M059J (cell line): ENCODE measurements at places on chromosomes 2 and 18.
A peak's percentile ranks its signal among the peaks of the same experiment; 100 is the strongest.

DNA sequence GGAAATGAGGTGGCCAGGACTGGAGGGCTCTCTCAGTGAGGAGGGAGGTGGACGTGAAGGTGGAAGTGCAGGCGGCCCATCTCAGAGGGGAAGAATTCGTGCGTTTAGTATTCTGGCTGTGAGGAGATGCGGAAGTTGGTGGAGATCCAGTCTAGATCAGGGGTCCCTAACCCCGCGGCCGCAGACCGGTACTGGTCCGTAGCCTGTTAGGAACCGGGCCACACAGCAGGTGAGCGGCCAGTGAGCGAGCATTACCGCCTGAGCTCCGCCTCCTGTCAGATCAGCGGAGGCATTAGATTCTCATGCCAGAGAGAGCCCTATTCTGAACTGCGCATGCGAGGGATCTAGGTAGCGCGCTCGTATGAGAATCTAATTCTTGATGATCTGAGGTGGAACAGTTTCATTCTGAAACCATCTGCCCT is 1.6 kb upstream of the FHOD3 start:
- peak; percentile 60 for DNase-seq

DNA sequence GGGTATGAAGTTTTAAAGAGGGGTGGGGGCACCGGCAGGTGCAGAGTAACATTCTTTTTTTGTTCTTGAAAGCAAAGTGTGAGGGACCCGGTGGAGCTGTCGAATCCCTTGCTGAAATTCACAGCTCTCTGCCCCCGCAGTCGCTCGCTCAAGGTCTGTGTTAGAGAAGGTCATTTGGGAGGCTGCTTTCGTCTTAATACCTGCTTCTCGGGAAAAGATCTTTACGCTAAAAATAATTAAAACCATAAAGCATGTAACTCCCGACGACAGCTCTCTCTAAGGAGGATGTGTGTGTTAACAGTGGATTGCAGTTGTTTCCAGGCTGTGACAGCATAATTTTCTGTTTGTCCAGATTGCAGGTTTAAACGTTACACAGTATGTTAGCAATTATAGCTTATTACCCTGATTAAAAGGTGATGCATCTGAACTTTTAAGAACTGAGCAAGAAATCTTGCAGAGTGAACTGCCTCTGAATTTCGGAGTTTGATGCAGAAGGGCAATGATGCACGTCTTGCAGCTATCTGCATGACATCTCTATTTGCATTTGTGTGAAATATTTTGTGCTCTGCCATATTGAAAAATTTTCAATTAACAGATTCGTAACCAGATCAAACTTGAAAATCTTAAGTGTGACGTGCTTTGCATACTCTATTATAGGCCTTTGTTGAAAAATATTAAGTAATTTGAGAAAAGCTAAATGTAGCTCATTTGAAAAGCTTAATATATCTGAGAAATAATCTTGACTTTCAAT is 954 bp downstream of the RAPGEF4 start:
- no peak for DNase-seq

DNA sequence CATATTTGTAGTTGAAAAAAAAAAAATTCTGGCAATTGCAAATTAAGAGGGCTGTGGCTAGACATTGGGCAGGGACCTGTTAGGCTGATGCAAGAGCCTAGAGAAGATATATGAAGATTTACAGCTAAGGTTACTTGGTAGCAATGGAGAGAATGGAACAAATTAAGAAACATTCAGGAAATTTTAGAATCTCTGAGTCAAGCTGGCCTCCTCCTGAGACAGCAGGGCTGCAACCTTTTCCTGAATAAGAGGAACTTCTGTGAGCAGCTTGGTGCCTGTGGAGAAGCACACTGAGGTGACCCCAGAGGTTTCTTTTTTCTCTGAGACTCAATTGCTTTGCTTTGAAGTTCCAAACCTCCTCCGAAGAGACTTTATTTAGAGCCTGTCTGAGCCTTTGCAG is 118.6 kb upstream of the LRATD1 start:
- no peak for DNase-seq

DNA sequence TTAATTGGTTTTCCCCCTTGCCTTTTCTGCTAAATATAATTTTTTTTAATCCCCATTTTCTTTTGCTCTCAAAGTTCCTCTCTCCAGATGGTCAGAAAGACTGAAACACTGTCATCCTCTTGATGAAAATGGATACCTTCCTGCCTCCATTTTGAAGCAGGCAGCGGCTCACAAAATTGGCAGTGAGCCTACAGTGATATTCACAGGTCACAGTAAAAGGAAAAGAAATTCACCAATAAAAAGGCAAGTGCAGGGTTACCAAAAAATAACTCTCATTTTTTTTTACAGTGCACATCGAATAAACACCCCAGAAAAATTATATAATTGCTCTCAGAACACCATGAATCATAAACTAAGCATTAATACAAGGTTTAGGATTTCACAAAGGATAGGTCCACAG is 307.5 kb downstream of the TCF4 start:
- no peak for DNase-seq

GRCh38 chr2:96152304-96153161 is 7.3 kb upstream of the DUSP2 start:
- no peak for DNase-seq

DNA sequence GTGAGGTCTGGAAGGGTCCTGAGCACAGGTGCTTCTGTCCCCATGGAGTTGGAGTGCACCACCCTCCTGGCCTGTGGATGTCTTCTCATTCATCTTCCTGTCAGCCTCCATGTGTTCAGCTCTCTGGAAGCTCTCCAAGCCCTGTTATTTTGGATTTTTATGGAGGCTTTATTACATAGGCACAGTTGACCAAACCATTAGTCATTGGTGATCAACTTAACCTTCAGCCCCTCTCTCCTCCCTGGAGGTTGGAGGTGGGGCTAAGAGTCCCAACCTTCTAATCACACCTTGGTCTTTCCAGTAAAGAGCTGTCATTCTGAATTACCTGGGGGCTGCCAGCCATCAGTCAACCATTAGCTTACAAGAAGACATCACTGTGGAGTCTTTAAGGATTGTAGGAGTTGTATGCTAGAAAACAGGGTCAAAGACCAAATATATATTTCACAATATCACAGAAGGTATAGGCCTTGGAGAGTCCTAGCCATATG is 7.5 kb upstream of the MCFD2 start:
- DNase-seq = peak; percentile 81

DNA sequence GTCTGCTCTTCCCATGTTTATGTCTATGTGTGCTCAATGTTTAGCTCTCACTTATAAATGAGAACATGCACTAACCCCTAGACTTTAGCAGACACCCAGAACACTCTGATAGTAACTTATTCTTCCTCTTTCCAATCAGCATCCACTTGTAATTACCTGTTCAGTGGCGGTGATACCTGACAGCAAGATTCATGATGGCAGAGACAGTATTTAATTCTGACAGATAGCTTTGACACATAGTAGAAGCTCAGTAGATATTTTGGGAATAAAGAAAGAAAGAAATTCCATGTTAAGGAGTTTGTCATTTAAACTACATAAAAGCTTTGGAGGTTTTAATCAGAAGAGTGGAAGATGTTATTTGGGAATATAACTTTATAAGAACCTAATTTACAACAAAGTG is 171.3 kb downstream of the CDH7 start:
- DNase-seq = no peak
